ENCODE measurements at places on chromosomes 6 and 20. TPM values are rescaled to one million over a fixed set of nuclear protein-coding genes. Genes with fewer than 3 reads are reported as not detected.

The SUPT3H gene
- total RNA-seq, result 10.1 TPM

The NEU1 gene
- 66.9 TPM for total RNA-seq

DNA sequence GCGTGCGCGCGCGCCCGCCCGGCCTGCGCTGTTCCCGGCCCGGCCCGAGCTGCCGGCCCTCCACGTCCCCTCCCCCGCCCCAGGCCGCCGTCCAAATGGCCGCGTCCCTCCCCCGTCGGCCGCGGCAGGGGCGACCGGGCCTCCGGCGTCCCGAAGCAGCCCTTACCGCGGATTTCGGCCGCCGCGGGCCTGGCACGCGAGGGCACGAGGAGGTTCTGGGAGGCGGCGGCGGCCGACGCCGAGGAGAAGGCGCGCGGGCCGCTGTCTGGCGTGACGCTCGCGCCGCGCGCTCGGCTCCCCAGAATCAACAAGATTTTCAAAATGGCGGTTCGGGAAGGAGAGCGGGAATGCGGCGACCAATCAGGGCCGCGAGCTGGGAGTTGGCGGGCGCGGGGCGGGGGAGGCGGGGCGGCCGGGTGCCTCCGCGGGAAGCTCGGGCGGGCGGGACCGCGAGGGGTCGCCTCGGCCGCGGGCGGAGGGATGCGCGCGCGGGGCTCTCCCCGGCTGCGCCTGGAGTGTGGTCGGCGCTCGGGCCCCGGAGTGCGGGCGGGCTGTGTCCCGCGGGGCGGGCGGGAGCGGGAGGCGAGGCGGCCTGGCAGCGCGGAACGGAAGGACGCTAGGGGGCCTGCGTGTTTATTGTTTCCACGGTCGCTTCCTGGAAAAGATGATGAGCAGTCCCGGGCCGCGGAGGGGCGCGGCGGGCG, at the start of gene DEK:
Gene DEK (minus strand): TSS at position 312 of the 704 bp plus-strand sequence. CDS start 543 bp downstream, outside the sequence.
- H3K4me3 ChIP-seq, result peak within 1 kb of the TSS; percentile 91
- DNase-seq, result peak; percentile 93
- no peaks in the 10 kb centered on the region for H3K36me3 ChIP-seq
- peaks cover 9% of the 10 kb centered on the region for H3K4me1 ChIP-seq

DNA sequence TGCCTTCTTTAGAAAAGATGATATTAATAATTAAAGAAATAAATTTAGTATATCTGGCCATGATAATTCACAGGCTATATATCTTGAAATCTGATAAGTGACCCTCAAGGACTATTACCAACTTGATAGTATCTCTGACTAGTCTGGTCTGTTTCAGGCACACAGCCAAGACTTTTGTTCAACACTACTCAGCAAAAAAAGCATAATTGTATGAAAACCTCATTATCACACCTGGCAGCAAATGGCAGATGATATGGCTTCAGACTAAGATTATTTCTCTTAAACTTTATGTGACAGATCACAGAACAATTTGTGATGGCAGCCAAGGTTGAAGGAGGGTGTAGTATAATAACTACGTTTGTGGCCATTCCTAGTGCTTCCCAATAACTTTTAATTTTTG, 114.7 kb downstream of the RWDD2A start:
- no peak for DNase-seq
- H3K4me3 ChIP-seq, result no peak overlapping the region
- H3K27me3 ChIP-seq, result no peaks in the 10 kb centered on the region
- H3K36me3 ChIP-seq, result no peaks in the 10 kb centered on the region
- H3K4me1 ChIP-seq, result no peaks in the 10 kb centered on the region

- H3K4me1 ChIP-seq, result no peaks in the 10 kb centered on the region
- H3K27me3 ChIP-seq, result no peaks in the 10 kb centered on the region
- no peak overlapping the region for H3K4me3 ChIP-seq
- no peaks in the 10 kb centered on the region for H3K36me3 ChIP-seq
Observed at GRCh38 chr20:52943185-52943841, 28.8 kb upstream of the TSHZ2 start.

- no peaks in the 10 kb centered on the region for H3K27me3 ChIP-seq
- no peak overlapping the region for H3K4me3 ChIP-seq
- DNase-seq, result no peak
- H3K27ac ChIP-seq, result no peak overlapping the region
Observed at GRCh38 chr20:2760952-2761305, 39.5 kb downstream of the CPXM1 start.

- no peaks in the 10 kb centered on the region for H3K4me1 ChIP-seq
- no peaks in the 10 kb centered on the region for H3K27me3 ChIP-seq
- no peak for DNase-seq
- no peak overlapping the region for H3K27ac ChIP-seq
Observed at GRCh38 chr6:110900028-110900598, 25.5 kb downstream of the AMD1 start.

GRCh38 chr20:14777591-14777990, 440.2 kb upstream of the FLRT3 start:
- H3K27ac ChIP-seq, result no peak overlapping the region
- H3K4me3 ChIP-seq, result no peak overlapping the region
- no peaks in the 10 kb centered on the region for H3K36me3 ChIP-seq
- no peaks in the 10 kb centered on the region for H3K4me1 ChIP-seq
- no peak for DNase-seq

DNA sequence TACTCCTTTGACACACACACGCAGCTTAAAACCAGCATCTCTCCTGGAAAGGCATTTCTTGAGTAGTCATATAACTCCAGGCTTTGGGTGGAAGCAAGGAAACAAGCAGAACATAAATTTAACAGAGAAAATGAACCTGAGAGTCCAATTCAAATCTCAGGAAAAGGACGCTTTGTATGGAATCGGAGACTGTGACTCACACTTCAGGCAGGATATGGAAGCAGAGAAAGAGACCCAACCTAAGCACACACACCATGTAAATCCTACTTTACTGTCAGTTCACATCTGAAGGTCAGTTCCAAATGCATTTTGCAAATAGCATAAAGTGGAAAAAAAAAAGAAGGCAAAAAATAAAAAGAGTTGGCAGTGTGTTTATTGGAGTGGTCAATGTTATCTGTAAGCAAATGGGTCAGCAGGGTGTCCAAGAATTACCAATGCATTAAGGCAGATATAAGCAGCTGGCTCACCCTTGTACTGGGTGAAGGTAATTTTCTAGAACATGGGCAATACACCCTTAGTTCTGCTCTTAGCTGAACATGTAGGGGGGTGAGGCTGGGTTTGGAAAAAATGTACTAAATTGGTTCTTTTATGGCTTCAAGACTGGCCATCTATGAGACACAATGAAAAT, 283.7 kb upstream of the NT5E start:
- H3K27me3 ChIP-seq, result no peaks in the 10 kb centered on the region
- H3K27ac ChIP-seq, result no peak overlapping the region
- H3K36me3 ChIP-seq, result no peaks in the 10 kb centered on the region
- DNase-seq, result no peak

GRCh38 chr6:138323821-138324220, 53.9 kb upstream of the SMIM28 start:
- no peak overlapping the region for H3K4me3 ChIP-seq
- no peaks in the 10 kb centered on the region for H3K27me3 ChIP-seq
- H3K4me1 ChIP-seq, result no peaks in the 10 kb centered on the region
- no peak for DNase-seq
- H3K36me3 ChIP-seq, result no peaks in the 10 kb centered on the region
- no peak overlapping the region for H3K27ac ChIP-seq
